NCI-H446 (cell line): ENCODE measurements at places on chromosomes 4 and X.
A peak's percentile ranks its signal among the peaks of the same experiment; 100 is the strongest.

- DNase-seq: no peak
Measured at GRCh38 chr4:174522183-174523024, at the start of gene HPGD. Gene HPGD, minus strand, starts transcription at chr4:174522488. Its CDS starts 37 bp downstream, at chr4:174522451.

DNA sequence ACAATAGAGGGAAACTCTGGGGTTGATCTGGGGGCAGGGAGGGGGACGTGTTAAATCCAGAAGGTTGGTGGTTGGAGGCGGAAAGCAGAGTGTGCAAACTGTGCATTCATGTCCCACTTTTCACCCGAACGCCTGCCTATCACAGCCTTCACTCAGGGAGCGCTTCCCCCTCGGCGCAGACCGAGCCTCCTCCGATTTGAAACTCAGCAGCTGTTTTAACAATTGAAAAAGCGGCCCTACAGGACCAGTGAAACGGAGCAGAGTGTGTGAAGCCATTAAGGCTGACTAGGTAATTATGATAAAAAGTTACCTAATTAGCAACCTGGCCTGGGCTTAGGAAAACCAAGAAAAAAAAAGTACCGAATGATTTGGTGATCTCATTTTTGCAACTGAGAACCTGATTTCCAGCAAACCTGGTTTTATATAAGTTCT, 685 bp upstream of the NDNF start:
- DNase-seq: no peak

GRCh38 chr4:153591441-153591840, 92.6 kb upstream of the TLR2 start:
- DNase-seq: no peak

DNA sequence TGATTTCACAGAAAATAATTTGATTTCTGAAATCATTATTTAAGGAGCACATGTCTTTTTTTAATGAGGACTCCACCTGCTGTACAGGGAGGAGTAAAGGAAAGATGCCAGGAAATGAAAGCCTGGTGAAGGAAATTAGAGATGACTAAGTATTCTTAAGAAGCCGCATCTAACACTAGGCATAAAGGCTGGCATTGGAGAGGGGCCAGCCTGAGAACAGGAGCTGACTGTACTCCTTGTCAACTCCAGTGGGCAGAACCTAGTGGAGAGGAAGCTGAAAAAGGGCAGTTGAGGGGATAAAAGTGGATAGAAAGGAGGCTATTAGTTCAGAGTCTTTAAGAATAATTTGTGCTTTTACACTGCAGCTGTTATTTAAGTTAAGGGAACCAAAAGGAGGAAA, 393.0 kb downstream of the PPP1R2C start:
- peak; percentile 22 for DNase-seq

DNA sequence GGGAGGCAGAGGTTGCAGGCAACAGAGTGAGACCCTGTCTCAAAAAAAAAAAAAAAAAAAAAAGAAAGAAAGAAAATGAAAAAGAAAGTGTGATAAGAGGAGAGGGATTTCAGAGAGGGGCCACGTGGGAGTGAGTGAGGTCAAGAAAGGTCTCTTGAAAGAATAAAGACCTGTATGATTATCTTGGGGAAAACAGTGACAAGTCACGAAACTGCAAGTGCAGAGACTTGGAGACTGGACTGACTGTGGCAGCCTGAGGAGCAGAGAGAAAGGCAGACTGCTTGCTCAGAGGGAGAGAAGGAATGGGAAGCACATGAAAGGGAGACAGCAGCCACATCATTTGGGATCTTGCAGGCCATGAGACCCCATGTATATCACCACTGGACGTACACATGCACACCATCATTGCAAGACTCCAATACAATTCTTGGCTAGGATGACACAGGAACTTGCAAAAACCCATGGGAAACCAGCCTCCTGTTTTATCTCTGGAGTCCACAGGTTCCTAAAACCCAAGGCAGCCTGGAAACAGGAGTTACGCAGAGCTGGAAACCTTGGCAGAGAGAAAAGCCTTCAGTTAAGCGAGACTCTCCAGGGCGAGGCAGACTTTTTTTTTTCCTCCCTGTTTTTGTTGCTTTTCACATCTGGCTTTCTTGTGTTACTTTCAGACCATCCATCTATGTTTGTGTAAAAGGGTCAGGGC, 207.0 kb upstream of the TBL1X start:
- no peak for DNase-seq

- DNase-seq: no peak
Measured at GRCh38 chr4:112120021-112120420, 25.2 kb upstream of the FAM241A start.

DNA sequence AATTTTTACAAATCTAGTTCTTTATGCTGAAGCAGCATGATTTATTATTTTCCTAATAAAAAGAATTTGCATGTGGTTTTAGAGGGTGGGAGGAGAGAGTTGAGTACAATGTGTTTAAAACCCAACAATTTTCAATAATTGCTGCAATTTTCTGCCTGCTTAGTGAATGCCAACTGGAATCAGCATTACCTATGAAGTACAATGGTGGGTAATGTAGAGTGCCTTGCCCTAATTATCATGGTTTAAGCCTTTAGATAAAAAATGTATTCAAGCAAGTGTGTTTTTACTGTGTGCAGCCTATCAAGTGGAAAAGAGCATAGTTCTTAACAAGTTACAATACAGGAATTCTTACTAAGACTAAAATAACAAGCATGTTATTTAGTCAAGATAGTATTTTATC, 77.9 kb upstream of the ANKRD50 start:
- no peak for DNase-seq

DNA sequence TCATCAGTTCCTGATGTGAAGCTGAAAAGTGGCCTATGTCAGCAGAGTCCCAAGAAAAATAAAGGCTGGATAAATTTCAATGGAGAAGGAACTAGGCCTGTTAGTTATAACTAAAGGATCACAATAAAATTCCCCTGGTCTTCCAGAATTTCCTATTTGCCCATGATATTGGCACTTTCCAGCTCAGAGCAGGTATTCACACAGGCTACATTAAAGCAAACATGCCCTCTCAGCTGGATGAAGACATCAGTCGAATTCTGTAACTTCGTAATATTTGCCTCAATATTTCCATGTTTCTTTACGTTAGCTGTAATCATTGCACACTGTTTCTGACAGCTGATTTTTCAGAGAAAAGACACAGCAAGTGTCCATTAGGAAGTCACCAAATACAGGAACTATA, 9.5 kb downstream of the HPGD start:
- DNase-seq: no peak

GRCh38 chr4:7764466-7764865, 175.2 kb downstream of the AFAP1 start:
- no peak for DNase-seq

DNA sequence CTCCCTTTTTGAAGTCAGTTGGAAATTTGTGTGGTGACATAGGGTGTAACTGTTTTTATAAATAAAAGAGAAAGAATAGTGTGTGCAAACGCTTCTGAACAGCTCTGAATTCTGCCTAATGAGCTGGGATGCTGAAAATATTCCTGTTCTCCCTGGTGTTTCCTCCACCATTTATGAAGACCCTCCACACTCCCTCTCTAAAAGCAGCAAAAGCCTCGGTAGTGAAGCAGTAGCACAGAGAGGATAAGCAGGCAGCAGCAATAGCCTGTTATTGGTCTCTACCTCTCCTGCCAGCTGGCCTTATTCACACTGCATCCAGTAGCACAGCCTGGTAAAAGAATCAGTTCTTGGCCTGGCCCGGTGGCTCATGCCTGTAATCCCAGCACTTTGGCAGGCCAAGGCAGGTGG, 406.1 kb downstream of the IQCM start:
- no peak for DNase-seq

DNA sequence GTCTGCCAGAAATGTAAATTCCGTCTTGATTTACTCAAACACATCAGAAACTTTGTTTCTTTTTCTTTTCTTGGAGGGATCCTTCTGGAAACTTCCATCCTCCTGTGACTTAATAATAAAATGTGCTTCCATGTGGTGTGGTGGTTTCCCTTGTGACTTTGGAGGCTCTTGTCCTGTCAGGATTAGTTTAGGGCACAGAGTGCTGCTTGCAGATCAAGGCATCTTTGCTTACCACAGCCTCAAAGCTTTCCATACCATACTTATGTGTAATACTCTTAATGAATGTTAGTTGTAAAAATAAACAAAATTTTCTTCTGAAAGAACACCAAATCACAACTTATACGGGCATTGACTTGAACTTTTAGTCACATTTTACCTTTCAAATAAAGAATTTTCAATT, 27.4 kb downstream of the GBA3 start:
- DNase-seq: no peak

GRCh38 chrX:49756692-49757091, 60.9 kb upstream of the PAGE1 start:
- no peak for DNase-seq

DNA sequence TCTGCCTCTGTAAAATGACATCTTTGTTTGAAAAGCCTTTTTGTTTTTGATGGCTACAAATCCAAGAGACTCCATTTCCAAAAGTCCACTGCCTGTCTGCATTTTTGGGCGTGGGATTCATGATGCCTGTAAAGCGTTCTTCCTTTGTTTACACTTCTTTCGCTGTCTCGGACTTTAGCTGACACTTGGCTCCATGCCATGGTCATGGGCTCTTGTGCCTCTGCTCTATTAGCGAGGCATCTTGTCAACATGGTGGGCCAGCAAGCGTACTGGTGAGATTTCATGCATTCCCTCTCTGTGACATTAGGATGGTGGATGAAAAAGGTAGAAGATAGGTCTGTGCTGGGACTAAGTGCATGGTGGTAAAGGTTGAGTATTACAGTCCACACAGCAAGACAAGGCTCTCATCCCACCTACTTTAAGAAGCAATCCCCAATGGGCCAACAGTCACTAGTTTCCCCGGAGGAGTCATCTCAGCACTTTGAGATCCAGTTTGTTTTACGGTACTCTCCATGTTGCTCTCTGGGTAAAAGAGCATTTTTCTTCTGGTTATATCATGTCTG, 298.2 kb upstream of the KLF3 start:
- no peak for DNase-seq

DNA sequence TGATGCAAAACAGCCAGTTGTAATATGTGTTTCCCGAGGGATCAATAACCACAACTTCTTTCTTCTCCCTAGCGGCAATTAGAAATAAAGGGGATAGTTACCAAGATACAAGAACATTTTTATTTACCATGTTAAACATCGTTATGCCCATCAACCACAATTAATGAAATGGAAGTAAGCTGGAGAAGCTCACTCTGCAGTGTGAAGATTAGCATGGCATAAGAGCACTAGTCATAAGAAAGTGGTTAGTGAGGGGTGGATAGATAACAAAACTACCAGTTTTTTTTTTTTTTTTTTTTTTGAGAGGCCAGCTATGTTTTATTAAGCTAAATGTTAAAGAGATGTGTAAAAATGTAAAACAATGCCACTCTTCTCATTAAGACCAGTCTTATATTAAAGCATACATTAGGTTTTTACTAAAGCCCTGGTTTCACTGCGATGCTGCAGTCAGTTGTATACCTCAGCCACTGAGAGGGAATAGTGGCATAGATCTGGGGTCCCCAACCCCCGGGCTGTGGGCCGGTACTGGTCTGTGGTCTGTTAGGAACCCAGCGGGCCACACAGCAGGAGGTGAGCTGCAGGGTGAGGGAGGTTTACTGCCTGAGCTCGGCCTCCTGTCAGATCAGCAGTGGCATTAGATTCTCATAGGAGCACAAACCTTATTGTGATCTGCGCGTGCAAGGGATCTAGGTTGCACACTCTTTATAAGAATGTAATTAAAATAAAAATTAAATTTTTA, 27.9 kb upstream of the NFXL1 start:
- DNase-seq: no peak

GRCh38 chr4:26476545-26476944, 13.7 kb downstream of the CCKAR start:
- no peak for DNase-seq

GRCh38 chrX:574251-574650, 56.3 kb upstream of the SHOX start:
- no peak for DNase-seq

DNA sequence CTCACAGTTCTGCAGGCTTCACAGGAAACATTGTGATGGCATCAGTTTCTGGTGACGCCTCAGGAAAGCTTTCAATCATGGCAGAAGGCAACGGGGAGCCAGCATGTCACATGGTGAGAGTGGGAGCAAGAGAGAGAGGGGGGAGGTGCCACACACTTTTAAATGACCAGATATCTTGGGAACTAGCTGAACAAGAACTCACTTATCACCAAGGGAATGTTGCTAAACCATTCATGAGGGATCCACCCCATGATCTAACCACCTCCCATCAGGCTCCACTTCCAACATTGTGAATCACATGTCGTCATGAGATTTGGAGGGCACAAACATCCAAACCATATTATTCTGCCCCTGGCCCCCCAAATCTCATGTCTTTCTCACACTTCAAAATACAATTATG, 43.3 kb upstream of the GPR173 start:
- DNase-seq: no peak

DNA sequence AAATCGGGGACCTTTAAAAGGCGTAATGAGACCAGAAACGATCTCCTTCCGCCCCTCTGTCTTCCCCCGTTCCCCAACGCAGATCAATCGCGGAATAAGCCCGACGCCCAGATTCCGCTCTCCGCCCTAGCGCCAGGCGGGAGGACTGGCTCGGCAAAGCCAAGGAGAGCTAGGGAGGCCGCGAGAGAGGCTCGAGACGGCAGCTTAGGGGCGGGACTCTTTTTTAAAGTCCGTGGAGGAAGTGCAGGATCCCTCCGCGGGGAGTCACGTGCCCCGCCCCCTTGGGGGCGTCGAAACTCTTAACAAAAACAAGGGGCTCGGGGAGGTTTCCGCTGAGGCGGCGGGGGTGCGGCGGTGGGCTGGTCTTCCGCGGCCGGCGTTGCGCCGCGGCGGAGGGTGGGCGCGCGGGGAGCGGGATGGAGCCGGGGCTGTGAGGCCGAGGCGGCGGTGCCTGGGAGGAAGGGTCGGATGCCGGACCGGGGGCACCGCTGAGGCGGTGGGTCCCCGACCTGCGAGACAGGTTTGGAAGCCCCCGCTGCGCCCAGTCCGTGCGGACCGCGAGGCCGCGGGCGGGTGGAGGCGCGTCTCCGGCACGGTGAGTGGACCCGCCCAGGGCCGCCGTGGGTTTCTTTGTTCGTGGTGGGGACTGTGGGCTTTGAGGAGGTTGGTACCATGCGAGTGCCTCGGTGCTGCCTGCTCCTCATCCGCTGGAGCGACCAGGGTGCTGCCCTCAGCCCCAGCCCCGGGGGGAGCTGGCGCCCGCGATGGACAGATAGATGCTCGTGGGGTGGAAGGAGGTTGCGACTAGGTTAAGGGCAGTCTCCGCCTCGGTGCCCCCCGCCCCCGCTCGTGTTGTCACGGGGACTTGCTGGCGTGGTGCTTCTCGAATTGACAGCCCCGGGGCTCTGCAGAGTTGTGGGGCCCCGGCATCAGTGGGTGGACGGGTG, at the start of gene CCNG2:
TSS of gene CCNG2 (plus strand) at position 296 of the 947 bp plus-strand sequence. CDS start 1,326 bp downstream, outside the sequence.
- DNase-seq: peak; percentile 77

DNA sequence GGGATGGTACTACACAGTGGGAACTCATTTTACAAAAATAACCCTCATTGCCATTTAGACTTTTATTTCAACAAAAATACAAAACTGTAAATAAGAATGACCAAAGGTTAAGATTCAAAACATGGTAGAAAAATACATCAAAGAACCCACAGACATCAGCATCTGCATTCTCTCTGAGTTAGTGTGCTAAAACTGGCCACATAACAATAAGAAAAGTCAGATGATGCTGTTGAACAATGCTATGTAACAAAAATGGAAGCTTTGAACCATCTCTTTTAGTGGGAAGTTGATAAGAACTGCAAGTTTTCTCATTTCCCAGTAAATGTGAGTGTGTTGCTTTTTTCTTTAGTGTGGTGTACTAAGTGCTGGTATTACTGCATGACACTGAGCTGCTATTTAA, 888.4 kb upstream of the EPHA5 start:
- DNase-seq: no peak

- DNase-seq: no peak
Measured at GRCh38 chr4:52477191-52477780, 181.8 kb downstream of the USP46 start.
